ENCODE measurements at places on chromosomes 2 and 18.

DNA sequence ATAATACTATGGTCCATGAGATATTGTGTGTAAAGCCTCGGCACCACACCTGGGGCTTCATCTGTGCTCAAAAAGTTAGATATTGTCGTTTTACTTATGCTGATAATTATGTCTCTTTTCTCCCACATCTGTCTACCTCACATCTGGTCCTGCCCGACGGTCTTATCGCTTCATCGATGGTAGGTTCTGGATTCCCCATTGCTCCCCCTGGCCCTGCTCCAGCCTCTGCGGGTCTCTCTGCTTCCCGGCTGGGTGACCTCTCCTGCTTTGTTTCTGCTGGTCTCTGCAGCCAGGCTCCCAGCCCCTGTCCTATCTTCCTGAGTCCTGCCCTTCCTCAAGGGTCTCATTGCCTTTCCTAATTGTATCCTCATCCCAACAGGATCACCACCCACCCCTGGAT is 294.2 kb downstream of the NDUFA10 start:
- no peak for DNase-seq

DNA sequence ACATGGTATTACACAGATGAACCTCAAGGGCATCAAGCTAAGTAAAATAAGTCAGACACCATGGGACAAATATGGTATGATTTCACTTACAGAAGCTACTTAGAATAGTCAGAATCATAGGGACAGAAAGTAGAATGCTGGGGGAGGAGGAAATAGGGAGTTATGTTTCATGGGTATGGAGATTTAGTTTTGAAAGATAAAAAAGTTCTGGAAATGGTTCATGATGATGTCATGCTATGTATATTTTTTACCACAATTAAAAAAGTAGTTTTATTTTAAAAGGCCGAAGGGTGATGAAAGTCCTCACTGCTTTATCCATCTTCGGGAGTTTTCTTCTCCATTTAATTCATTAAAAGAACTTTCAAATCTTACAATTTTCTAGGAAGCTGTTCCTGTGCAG is 181.9 kb downstream of the CALCRL start:
- no peak for DNase-seq

GRCh38 chr18:62784966-62785413 is 69.6 kb downstream of the PHLPP1 start:
- DNase-seq, result no peak

DNA sequence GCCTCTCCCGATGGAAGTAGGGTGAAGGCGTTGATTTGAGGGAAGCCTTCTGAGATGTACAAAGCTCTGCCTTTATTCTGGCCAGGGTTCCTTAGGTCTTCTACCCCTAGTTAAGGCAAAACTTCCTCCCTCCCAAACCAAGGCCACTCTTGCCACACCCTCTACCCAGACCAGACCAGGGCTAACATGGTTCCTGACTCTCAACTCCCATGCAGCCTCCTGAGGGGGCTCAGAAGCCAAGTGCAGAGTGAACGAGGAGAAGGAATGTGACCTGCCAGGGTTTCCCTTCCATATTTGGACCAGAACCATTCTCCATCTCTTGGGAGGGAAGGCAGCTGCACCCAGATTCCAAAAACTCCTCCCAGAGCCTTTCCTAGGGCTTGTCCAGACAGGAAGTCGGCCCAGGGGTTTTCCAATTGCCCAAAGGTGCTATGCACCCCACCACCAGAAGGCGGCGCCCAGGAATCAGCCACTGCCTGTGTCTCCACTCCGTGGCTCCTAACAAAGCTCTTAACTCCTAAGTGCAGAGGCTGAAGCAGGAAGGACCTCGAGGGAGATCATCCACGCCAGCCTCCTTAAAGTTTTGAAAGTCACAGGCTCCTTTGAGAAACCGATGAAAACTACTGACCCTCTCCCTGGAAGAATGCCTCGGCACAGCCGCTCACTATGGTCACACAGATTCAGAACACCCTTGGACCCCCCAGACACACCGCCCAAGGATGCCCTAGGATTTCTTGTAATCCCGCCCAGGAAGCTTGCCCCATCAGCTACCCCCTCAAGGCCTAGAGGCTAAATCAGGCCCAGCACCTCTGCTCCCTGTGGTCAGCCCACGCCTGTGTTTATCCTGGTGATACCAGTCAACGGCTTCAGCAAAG is 157.8 kb downstream of the SMAD2 start:
- peak; percentile 64 for DNase-seq

DNA sequence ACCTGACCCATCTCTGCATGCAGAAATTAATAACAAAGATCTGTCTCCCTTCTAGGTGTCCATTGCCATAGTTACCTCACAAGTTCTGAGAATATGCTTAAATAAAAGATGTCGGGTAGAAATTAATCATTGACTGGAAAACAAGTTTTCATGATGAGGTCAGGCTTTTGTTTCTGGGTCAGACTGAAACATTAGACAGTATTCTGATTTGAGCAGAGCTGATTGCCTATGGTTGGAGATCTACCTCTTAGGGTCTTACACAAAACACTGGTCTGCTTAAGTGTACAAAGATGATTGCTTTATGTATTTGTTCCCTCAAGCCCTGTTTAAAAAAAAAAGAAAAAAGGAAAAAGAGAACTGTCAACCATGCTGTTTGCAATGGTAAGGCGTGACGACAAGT is 956.4 kb downstream of the CPS1 start:
- DNase-seq, result no peak

DNA sequence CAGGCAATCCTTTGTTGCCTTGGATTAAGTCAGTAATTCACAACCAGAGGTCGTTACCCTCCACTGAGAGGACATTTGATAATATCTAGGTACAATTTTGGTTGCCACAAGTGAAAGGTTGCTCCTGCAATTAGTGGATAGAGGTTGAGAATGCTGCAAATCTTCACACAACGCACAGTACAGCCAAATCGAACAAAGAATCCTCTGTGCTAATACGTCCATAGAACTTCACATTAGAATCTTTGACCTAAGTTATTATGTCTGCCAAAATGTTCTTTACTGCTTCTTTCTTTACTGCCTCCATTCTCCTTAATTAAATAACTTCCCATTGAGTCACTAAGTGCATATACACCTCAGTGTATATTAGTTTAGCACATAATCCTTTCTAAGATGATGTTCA is 879.5 kb downstream of the TRIB2 start:
- no peak for DNase-seq

DNA sequence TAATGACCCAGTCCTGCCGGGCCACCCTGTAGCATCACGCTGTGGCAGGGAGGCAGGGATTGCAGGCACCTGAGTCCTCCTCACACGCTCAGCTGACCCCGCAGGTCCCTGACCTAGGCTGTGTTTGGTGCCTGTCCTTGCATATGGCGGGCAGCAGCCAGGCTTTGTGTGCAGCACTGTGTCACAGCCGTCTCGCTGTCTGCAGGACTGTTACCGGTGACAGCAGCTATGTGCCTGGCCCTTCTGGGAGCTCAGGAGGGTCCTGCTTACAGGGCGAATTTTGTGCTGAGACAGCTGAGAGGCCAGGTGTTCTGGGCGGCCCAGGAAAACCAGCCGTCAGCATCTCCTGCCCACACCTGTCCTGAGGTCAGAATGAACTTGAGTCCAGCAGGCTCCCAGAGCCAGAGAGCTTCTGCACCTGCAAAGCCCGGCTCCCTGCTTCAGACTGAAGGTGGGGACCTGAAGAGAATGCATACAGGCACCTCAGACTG is 10.4 kb upstream of the ARID5A start:
- no peak for DNase-seq

GRCh38 chr2:239938651-239939486 is 86.3 kb downstream of the NDUFA10 start:
- DNase-seq, result no peak

- DNase-seq, result no peak
These were observed 27.3 kb downstream of the DCDC2C start for GRCh38 chr2:3730646-3731045.

DNA sequence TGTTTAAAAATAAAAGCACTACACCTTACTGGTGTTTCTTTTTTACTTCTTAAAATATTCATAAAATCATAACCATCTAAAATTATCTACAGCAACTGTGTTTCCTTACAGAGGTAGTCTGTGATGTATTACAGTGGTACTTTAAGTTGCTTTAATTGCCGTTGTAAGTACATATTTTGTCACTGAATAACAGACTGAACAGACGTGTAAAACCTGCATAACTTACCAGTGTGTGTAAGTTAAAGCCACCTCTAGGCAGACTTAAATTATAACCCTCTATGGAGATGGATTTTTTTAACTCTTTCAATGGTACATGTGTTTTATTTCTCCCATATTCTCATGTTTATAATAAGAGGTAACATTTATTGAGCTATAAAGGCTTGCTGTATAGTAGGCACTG is 166.8 kb downstream of the NR4A2 start:
- DNase-seq, result no peak

DNA sequence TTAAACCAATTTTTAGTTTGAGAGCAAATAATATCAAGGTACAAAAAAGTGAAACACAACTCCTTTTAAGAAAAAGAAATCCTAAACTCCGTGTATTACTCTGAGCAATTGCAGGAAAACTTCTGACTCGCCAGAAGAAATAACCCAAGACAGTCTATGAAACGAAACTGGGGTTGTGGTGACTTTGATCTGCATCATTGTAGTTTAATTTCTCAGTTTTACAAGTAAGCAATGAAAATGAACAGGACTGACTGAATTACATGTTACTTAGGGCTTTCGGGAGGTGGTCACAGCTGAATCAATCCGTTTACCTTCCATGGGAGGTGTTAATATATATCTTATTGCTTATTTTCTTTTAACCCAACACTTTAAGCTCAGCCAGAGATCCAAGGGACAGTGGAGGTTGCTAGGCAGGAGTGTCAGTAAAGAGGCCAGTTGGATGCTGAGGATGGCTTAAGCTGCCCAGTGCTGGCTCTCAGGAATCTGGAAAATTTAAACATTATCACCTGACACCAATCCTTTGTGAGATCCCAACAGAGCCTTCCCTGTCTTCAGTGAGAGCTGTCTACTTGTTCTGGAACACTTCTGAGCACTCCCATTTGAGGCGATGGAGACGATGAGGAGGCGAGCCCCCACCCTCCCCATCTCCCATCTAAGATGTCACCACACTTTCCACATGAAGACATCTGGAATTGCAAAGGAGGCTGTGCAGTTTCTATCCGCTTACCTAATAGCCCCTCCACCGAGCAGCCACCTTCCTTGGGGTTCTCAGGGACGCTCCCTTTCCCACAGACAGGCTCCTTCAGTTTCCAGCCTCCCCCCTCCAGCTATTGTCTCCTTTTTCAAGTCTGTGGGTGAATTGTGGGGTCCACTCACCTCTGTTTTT is 3.6 kb upstream of the RAB31 start:
- no peak for DNase-seq

- DNase-seq, result no peak
These were observed 162.7 kb downstream of the PKP4 start for GRCh38 chr2:158619496-158619895.

DNA sequence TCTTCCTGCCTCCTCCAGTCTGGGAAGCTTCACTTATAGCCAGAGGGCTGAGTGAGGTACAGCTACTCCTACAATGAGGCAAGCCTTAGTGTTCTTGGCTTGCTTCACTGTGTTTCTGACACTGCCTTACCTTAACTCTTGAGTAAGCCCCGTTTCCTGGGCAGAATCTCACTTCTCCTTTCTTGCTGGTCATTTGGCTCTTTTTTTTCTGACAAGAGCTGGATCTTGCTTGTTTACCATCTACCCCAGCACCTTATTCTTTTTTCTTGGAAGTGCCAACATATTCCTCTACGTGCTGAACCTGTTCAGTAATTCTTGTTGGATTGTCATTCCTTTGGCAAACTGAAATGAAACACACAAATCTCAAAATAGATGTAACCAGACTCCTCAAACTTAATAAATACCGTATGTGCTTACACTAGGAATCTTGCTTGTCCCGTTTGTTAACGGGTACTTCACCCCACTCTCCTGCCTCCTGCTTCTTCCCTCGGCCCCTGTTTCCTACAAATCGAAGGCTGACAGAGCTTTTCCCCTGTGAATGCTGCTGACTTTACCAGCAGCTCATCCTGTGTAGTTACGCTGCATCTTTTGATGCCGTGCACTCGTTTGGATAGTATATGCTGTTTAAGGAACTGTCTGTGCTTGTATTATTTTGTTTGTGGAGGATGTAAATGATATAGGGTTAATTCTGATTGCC is 132.2 kb downstream of the FMNL2 start:
- no peak for DNase-seq

DNA sequence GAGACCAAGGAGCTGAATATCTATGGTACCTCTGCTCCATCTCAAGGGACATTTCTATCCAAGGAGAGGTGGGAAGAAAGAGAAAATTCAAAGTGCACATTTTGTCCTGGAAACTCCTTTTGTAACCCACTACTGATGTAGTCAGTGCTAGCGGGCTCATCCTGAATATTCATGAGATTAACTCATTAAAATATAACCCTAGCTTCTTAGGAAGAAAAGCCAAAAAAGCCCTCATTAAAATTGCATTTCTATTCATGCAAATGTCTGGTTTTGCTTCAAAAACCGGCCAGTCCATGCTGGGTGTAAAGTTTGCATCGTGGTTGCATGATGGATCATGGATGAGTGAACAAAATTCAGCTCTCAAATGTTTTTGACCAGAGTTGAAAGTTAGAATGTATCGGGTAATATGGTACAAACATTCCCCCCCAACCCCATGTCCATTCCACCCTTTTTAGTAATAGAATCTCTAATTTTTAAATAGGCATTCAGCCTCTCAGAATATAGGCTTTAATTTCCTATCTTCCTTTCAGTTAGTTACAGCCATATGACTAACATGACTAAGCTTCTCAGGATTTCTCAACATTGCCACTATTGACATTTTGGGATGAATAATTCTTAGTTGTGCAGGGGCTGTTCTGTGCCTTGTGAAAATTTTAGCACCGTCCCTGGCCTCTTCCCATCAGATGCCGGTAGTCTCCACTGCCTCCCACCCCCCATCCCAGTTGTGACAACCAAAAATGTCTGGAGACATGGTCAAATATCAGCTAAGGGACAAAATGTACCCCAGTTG is 104.2 kb upstream of the RND3 start:
- no peak for DNase-seq
